Epithelial cell of esophagus (primary cell): ENCODE measurements at places on chromosomes 6 and 20.

DNA sequence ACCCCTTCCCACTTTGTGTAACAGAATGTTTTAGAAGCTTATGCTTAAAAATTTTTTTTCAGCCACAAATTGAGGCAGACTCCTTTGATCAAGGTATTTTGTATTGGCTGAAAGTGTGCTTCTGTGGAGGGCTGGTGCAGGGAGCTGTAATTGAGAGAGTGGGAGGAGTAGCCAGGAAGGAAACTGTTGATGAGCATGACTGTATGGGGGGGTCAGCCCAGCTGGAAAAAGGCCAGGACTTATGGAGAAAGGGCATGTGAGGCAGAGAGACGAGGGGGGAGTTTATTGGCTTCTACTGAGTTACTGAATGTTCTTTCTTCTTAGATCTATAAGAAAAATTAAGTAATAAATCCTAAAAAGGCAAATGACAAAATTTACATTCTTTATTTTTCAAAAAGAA lies 13.4 kb downstream of the RFPL4B start:
- DNase-seq: peak; percentile 2

- peak; percentile 96 for DNase-seq
Measured at GRCh38 chr6:6436946-6437345, 116.5 kb upstream of the F13A1 start.

DNA sequence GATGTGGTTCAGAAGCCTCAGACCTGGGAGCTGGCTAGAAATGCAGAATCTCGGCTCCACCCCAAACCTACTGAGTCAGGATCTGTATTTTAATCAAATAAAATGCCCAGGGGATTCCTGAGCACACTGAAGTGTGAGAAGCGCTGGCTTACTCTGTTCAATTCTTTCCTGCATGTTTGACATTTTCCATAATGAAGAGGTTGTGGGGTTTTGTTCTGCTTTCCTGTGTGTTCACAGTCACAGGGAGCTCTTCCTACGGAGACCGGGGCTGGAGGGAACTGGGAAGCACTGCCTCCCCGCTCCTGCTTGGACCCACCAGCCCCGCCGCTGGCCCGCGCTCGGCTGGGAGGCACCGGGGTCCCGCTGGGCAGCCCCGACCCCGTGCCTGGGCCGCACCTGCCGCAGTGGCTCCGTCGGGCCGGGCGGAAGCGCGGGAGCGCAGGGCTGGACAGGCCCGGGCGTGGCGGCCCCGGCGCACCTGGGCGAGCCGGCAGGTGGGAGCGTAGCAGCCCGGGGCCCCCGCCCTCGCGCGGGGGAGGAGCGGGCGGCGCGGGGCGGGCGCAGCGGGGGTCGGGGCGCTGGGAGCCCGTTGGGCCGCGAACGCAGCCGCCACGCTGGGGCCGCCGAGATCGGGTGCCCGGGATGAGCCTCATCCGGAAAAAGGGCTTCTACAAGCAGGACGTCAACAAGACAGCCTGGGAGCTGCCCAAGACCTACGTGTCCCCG lies at the start of gene MAPK13:
Gene MAPK13 (plus strand): TSS at position 573 of the 726 bp plus-strand sequence. CDS start 70 bp downstream, at position 643.
- peak; percentile 55 for DNase-seq

DNA sequence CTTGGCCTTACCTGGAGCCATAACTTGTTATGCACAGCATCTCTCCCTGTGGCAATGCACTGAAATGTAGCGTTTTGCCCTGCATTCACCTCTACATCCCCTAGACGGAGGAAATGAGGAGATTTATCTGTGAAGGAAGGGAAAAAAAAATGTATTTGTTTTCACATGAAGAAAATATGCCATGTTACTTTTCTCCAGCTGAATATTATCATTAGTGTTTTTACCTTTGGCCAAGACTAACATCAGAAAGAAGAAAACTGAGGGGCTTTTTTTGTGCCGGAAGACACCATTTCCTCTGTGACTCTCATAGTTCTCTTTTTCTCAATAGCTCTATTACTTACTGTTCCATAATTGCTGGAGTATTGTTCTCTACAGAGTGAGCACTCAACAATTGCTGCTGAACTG lies 280.4 kb downstream of the PTPRK start:
- DNase-seq: no peak

DNA sequence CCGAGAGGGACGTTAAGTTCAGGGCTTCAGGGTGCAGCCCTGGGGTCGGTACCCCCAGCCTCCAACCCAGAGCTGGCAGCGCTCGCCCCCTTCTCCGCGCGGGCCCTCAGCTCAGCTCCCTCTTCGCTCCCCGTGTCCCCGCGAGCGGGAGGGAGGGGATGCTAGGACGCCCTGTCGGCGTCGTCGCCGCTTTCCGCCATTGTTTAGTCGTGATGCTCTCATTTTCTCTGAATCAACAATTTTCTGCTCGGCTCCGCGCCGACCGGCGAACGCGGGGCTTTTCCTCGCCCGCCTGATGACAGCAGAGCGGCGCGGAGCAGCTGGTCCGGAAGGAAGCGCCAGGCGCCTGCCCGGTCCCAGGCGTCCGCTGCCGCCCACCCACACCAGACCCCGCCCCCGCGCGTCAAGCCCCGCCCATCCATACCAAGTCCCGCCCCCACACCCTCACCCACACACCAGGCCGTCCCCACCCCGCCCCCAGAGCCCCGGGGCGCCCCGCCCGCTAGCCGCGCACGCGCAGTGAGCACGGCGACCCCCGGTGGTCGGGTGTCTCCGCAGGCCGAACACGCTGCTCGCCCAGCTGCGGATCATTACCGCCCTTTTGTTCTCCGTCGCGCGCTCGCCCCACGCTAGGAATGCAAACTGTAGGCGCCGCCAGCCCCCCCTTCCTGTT lies 50.1 kb upstream of the SLC32A1 start:
- peak; percentile 62 for DNase-seq
